ENCODE measurements at places on chromosomes 7 and 10.

DNA sequence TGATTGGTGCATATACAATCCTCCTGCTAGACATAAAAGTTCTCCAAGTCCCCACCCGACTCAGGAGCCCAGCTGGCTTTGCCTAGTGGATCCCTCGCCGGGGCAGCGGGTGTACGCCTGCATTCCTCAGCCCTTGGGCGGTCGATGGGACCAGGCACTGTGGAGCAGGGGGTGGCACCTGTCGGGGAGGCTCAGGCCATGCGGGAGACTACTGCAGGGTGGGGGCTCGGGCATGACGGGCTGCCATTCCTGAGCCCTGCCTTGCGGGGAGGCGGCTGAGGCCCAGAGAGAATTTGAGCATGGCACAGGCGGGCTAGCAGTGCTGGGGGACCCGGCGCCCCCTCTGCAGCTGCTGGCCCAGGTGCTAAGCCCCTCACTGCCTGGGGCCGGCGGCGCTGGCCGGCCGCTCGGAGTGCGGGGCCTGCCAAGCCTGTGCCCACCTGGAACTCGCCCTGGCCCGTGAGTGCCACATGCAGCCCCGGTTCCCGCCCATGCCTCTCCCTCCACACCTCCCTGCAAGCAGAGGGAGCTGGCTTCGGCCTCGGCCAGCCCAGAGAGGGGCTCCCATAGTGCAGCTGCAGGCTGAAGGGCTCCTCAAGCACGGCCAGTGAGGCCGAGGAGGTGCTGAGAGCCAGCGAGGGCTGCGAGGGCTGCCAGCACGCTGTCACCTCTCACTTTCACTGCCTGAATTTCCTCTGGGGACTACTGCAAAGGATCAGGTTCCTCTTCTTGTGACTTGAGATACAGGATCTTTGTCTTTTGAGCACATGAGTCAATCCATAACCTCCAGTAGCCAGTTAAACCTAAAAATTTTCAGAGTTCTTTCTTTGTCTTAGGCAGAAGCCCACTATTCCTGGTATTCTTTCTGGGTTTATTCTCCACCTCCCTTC is 25.1 kb upstream of the ELOVL3 start:
- no peak for DNase-seq

DNA sequence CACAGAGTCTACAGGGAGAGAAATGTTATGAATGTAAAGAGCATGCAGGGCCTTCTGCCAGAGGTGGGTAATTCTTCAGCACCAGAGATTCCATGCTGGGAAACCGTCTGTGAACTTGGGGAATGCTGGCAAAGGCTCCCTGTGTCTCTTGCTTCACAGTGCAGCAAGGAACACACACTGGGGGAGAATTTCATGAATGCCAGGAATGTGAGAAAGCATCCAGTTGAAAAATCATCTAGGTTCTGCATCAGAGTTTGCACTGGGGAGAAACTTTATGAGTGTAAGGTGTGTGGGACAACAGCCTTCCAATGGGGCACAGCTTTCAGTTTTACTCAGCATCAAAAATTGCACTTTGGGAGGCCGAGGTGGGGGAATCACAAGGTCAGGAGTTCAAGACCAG is 224.3 kb upstream of the IGFBP3 start:
- DNase-seq = no peak

DNA sequence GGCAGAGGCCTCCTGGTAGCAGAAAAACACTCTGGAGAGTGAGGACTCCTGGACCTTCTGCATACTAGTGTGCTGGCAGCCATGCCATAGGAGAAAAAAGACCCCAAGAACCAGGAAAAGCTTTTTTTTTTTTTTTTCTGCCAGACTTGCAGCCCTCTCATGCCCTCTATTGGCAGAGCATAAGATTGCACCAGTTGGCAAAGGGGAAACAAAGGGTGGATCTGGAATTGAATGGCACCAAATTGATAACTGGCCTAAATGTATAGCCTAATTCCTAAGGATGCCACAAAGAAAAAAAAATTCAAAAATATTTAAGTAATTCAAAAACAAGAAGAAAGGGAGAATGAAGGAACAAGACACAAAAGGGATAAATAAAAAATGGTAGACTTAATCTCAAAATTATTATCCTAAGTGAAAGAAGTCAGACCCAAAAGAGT is 112.5 kb upstream of the GHITM start:
- DNase-seq = no peak

DNA sequence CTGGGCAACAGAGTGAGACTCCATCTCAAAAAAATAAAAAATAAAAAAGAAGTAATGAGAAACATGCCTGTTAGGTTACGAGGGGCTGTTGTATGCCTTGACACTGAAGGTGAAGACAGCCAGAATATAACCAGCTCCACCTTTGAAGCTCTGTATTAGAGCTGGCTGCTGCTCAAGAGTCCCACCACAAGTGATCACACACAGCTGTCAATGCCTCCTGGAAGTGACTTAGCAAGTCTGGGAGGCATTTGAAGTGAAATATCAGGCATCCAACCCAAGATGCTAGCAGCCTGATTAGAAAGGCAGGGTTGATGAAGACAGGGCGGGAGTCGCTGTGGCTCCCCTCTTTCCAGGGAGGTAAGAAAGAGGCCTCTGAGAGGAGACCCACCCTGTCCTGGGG is 34.1 kb upstream of the INPP5F start:
- no peak for DNase-seq

DNA sequence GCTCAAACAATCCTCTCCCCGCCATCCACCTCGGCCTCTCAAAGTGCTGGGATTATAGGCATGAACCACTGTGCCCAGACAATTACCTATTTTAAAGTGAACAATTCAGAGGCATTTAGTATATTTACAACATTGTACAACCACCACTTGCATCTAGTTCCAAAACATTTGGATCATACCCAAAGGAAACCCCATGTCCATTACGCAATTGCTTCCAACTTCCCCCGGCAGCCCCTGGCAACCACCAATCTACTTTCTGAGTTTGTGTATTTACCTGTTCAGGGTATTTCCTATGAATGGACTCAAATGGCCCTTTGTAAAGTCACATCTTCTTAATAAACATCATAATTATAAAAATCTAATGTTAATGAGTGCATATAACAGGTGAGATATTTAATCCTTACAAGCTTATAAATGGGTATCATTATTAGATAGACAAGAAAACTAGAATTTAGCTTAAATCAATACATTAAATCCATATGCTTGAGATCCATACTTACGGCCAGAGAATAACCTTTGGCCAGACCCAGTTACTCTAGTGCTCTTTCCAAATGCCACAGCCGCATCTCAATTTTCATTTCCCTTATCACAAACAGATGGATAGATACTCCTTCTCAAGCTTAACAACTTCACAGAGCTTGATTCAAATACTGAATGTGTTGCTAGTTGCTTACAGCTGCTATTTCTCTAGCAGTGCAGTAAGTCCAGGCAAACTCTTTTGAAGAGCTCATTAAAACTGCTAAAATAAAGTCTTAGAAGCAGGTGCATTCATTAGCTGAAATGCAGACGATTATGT is 133.4 kb upstream of the MKLN1 start:
- DNase-seq = no peak

DNA sequence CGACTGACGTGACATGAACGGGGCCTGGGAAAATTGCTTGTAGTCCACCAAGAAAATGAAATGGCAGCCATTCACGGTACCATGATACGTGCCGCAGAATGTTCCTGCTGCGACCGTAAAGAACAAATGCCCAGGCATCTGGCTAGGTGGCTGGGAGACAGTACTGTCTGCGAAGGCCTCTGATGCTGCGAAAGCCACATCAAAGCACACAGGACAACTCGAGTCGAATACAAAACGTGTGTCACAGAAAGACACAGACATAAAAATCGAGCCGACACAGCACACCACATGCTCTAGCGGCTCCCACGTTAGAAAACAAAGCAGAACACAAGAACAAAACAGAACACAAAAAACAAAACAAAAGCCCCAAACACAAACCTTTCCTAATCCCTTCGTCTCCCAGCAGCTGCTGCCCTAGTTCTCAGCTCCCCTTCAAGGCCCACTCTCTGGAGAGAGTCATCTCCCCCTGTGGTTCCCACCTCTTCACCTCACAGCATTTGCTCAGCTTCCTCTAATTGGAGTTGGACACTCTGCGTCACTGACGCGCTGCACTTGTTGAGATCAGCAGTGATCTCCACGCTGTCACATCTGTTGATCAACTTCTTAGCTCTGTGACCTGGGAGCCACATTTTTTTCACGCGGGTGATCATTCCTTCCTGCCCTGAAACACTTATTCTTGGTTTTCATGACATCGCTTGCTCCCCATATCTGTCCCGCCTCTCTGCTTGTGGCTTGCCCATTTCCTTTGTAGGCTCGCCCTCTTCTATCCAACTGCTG is 112.2 kb downstream of the CLEC2L start:
- no peak for DNase-seq

DNA sequence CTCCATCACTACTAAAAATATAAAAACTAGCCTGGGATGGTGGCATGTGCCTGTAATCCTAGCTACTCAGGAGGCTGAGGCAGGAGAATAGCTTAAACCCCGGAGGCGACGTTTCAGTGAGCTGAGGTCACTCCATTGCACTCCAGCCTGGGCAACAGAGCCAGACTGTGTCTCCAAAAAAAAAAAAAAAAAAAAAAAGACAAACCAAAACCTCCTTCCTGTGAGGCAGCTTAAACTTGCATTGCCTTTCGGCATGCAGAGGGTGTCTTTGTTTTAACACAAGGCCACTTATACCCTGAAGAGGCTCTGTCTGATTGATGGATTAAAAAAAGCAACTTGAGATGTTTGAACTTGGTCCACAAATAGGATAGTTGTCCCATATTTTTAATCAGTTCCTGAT is 128.4 kb upstream of the RSU1 start:
- no peak for DNase-seq

- DNase-seq = no peak
Measured at GRCh38 chr7:127908430-127909258, 122.6 kb downstream of the LRRC4 start.

DNA sequence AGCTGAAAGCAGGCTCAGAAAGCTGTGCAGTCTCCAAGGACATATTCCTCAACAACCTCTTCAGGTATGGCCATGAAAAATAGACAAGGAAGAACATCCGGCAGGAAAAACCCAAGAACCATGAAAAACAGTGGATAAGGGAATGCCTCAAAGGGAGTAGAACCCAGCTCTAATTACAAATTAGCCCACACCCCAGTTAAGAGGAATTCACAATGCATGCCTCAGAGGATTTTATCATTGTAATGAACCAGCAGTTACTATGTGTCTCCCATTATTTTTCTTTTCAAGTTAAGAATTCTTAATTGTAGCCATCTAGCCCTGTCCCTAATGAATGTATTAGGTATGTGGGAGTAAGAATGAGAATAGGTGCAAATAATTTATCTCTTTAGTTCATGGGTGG is 19.7 kb upstream of the TNKS2 start:
- no peak for DNase-seq

DNA sequence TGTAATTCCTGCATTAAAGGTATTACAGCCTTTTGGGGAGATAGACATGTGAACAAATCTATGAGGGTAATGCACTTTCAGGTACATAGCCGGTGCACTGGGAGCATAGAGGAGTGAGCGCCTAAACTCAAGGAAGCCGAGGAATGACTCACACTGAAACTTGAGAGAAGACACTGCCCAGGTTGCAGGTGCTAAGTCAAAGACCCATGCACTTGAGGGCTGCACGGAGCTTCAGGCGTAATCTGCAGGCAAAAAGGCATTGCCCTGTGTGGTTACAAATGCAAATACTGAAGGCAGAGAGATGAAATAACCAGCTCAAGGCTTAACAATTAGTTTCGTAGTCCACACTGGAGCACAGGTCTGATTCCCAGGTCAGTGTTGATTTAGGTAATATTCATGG is 51.0 kb upstream of the OSBPL3 start:
- DNase-seq = peak; percentile 2

GRCh38 chr10:2703953-2704352 is 363.4 kb upstream of the PFKP start:
- DNase-seq = no peak

GRCh38 chr10:76297780-76298281 is 866.4 kb downstream of the LRMDA start:
- DNase-seq = no peak

DNA sequence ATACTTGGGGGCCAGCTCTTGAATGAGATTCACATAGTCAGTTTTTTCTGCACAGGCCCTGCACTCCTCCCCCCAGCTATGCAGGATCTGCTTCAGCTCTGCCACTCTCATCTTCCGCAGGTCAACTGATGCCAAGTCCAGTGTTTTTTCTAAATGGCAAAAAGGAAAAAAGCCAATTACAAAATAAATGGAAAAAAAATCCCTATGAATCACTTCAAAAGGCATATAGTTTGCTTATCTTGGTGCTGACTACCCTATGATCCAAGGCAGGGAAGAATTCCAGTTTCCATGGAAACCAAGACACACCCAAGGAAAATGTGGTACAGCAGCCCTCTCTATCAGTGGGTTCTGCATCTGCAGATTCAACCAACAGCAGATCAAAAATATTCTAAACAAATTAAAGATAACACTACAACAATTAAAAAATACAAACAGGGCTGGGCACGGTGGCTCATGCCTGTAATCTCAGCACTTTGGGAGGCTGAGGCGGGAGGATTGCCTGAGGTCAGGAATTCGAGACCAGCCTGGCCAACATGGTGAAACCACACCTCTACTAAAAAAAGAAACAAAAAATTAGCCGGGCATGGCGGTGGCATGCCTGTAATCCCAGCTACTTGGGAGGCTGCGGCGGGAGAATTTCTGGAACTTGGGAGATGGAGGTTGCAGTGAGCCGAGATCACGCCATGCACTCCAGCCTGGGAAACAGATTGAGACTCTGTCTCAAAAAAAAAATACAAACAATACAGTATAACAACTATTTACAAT is 17.6 kb downstream of the CDNF start:
- no peak for DNase-seq

DNA sequence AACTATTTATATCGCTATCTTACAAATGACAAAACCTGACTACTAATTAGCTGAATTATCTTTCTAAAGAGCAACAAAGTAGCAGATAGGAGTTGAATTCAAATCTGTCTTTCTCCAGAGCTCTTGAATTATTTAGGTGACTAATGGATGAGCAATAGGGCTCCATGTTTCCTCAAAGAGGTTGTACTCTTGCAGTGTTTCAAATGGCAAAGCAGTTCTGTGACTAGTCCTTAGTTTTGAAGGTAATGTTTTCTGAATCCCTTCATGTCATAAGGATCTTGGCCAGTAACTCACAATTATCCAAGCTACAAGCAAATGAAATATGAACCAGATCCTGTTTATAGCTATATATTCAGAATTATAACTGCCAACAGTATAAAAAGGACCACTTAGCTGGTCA is 999.7 kb downstream of the NRG3 start:
- no peak for DNase-seq

GRCh38 chr7:27168265-27168947 is 3.1 kb upstream of the HOXA9 start:
- no peak for DNase-seq

- DNase-seq = no peak
Measured at GRCh38 chr7:22329816-22330524, 27.0 kb downstream of the RAPGEF5 start.

GRCh38 chr10:76711222-76711997 is 926.2 kb downstream of the KCNMA1 start:
- DNase-seq = no peak
